Right cardiac atrium (tissue), 5 donors: ENCODE measurements at places on chromosomes 7 and 10. TPM values are rescaled to one million over a fixed set of nuclear protein-coding genes. Genes with fewer than 3 reads are reported as not detected.

The PRSS37 gene
- not detected for polyA plus RNA-seq

The POLL gene
- polyA plus RNA-seq, result 15.3 TPM

The MACC1 gene
- polyA plus RNA-seq, result under 0.01 TPM

The C10orf62 gene
- 0.20 TPM for polyA plus RNA-seq

The CHRM2 gene
- 38.1 TPM for polyA plus RNA-seq

The CACNB2 gene
- 13.1 TPM for polyA plus RNA-seq
